ENCODE measurements at places on chromosomes 7 and 10.

DNA sequence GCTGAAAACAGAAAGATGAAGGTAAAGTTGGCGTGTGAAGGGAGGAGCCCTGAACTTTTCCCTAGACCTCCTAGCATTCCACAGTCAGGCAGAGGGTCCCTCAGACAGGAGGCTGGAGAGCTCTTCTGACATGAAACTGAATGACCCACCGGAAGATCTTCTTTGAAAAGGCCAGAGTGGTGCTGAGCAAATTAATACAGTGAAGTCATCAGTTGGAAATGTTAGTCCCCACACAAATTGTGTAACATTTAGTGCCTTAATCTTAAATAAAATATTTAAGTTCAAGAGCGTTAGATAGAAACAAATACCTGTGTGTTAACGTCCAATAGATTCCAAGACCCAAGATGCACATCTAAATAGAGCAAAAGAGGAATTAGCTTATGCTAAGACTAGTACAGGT, 49.0 kb upstream of the WNT16 start:
- no peak for DNase-seq

DNA sequence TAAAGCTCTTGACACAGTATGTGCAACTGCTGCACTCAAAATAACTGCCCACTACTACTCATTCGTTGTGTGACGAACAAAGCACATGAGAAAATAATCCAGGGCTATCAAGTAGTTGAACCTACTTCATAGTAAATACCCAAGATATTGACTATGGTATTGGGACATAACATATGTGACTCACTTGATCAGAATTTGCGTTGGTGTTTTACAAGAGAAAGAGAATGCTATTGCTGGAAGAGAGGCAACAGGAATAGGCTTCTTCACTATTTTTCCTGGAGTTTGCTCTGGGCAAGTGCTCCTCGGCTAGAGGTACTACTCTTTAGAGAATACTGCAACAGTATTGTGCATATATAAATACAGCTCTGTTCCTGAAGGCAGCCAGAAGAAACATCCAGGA, 2.5 kb downstream of the DGKB start:
- no peak for DNase-seq

DNA sequence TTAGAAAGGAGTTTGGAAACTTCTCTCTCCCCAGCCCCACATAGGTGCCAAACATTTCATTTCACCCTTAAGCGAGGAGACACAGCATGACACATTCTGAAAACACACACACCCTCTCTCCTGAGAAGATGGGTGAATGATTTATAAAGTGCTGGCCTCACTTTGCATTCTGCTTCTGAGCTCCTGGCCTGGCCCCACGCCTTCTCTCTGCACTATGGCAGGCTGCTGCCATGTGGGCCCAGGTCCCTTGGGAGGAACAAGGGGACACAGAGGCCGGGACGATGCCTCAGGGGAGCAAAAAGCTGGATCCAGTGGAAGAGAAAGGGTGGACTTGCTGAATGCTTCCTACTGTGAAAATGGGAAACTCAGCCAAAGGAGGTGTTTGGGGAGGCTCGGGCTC, 56.0 kb downstream of the CPXM2 start:
- DNase-seq = no peak

DNA sequence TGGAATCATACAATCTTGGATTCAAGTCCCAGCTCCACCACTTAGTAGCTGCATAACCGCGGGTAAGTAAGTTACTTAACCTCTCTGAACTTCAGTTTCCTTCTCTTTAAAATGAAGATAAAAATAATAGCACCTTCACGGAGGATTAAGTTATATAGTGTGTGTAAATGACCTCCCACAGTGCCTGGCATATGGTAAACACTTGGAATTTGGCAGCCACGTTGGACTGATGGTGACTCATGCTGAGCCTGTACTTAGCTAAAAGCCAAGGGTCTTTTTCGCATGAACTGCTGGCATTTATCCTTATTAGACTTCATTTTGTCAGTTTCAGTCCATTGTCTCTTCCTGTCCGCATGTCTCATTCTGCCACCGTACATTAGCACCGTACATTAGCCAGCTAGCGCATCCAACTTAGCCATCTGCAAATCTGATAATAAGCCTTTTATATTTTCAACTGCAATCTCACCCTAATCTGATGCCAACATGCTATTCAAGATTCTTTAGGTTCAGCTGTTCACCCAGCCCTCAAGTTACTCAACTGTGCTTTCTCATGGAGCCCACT, 11.2 kb downstream of the SLC13A4 start:
- no peak for DNase-seq

- no peak for DNase-seq
Measured at GRCh38 chr7:110050785-110051184, 1040.1 kb upstream of the LRRN3 start.

GRCh38 chr10:102713539-102713813, 721 bp downstream of the ARL3 start:
- no peak for DNase-seq

DNA sequence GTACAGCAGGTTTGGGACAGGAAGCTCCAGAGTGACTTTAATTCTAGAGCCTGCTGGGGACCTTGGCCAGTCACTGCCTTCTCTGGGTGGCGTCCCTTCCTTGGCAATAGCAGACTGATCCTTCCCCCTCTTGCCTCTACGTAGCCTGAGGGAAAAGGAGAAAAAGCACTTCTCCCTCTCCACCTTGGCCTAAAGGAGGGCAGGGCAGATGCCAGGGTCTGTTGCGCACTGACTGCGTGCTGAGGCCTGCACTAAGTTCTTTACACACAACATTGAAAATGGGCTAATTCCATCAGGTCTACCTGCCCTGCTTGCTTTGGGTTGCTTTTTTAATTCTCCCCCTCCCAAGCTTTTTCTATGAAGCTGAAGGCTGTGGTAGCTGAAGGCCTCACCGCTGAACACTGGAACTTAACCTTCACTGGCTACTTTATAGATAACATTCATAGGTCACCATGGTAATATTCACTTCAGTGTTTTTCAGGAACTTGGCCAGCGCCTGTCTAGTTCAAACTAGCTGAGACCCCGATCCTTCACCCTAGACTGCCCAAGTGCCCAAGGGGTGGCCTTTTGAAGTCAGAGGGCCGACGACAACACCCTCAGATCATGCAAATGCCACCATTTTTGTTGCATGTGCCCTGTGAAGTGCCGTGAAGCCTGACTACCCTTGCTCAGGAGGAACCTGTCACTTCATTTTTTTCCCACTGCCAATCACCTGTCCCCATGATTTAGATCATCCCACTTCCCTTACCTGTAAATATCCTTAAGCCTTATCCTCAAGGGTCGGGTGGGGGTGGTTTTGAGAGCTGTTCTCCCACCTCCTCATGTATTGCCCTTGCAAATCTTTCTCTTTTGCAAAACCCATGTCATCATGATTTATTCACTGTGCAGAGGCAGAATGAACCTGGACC, 28.7 kb downstream of the PRF1 start:
- peak; percentile 64 for DNase-seq

- DNase-seq = no peak
Measured at GRCh38 chr7:111931016-111931517, 275.1 kb downstream of the DOCK4 start.

DNA sequence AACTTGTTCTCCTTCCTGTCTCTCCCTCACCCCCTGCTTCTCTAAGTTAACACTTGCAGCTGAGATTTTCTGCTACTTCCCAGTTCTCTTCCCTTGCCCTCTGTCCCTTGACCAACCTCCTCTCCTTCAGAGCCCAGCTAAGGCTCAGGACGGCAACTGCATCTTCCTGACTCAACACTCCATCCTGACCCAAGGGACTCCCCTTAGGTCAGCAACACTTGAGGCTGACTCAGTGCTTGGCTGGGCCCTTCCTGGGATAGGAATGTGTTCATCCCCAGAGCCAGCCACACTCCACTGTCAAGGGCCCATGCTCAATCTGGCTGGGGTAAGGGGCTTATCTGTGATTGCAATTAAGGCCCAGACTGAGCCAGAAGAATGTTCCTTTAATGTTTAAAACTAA, 3.4 kb downstream of the CALHM2 start:
- DNase-seq = no peak

DNA sequence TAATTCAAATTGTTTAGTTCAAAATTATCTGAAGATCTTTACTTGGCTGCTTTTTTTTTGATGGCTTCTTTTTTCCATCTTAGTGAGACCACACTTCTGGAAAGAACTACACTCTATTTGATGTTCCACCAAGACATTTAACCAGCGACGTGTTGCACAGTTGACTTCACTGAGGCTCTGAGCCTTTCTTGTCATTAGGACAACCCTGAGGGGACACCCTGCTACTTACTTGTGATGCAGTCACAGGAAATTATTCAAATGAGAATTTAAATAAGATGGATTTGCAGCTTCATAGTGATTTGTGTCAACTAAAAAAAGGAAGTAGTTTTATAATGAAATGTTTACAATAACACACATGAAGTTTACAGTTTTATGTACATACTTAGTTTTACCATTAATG, 25.6 kb upstream of the PIK3CG start:
- DNase-seq = no peak

GRCh38 chr7:37112876-37113275, 335.8 kb downstream of the ELMO1 start:
- no peak for DNase-seq

GRCh38 chr7:14228341-14228740, 238.9 kb upstream of the ETV1 start:
- no peak for DNase-seq

- no peak for DNase-seq
Measured at GRCh38 chr7:55532150-55532917, 40.0 kb downstream of the VOPP1 start.

DNA sequence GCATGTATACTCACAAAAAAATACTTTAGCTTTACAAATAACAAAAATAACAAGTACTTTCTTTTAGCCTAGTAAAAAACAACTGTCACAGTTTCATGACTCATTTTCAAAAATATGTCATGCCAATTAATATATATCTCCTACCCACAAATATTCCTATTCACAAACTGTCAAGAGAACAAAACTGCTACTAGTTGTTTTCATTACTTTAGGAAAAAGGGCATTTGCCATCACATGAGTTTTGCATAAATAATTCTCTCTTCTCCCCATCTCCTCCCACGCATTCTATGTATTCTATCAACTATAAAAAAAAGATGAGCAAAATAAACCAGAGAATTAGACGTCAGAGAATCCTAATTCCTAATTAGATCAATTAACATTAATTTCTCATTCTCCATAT, 87.6 kb downstream of the PIP4K2A start:
- DNase-seq = no peak

GRCh38 chr10:59563531-59563930, 146.1 kb downstream of the SLC16A9 start:
- DNase-seq = no peak

GRCh38 chr7:2607122-2607922, 24.5 kb upstream of the TTYH3 start:
- DNase-seq = no peak

DNA sequence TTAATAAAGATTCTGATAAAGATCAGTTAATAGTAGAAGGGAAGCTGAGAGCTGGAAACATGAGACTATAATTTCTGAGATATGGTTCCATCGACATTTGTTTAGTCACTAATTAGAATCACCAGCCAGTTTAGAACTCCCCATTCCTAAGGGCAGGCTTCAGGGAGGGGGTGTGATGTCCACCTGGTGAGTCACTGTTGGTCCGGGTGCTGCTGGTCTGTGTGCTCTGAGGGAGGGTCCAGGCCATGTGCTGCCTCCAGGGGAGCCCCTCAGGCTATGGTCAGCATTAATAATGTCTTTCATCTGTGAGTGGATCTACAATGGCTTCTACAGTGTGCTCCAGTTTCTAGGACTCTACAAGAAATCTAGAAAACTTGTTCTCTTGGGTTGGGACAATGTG, 115.8 kb downstream of the ADAM12 start:
- DNase-seq = no peak

GRCh38 chr7:2843711-2844152, 376 bp downstream of the GNA12 start:
- peak; percentile 20 for DNase-seq

DNA sequence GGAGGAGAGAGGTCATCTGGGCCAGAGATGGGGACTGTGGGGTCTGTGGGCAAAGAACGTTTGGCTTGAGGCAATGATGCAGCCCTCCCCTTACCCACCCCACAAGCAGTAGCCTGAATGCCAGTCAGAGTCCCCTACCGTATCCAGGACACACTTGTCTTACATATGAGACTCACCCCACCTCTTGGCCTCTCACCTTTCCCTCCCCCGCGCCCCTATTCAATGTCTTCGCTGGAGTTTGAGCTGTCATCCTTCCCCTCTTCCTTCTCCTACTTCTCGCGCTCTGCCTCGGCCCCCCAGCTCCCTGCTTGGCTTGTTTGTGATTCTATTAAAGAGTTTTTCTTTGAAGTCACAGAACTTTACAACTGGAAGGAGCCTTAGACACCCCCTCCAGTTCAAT, 8.9 kb downstream of the PRRT4 start:
- no peak for DNase-seq

DNA sequence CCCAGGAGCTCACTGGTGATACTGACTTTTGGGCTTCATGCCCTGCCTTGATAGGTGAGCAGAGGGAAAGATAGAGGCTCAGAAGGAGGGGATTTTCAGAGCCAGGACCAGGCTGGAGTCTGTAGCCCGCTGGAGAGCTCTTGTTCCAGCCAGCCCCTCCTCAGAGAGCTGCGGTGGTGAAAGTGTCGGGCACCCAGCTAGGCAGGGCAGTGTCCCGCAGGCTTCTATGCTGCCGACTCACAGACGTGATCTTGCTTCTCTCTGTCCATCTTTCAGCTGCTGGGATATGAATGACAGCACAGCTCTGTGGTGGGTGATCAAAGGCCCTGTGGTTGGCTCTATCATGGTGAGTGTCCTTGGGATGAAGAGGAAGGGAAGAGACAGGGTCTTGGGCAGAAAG, 35.2 kb downstream of the ADCYAP1R1 start:
- DNase-seq = no peak

- no peak for DNase-seq
Measured at GRCh38 chr7:95901006-95901405, 128.7 kb downstream of the DYNC1I1 start.

GRCh38 chr10:60123668-60124067, 217.3 kb upstream of the CCDC6 start:
- peak; percentile 14 for DNase-seq

GRCh38 chr7:7117935-7118586, 64.3 kb upstream of the C1GALT1 start:
- DNase-seq = no peak

DNA sequence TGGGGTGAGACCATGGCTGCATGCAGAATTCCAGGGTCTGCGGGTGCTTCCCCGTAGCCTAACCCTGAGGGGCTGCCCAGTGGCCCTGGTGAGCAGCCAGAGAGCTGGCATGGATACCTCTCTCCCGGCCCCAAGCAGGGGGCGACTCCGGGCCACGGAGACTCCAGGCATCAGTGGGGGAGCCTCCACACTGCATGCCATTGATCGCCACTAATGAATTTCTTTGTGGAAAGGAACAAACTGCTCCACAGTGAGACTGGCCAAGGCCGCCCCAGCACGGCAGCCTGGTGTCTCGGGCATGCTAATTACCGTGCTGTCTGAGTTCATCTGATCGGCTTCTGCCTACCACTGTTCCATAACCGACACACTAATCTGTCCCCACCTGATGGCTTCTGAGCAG, 184.4 kb downstream of the GRID1 start:
- DNase-seq = no peak

DNA sequence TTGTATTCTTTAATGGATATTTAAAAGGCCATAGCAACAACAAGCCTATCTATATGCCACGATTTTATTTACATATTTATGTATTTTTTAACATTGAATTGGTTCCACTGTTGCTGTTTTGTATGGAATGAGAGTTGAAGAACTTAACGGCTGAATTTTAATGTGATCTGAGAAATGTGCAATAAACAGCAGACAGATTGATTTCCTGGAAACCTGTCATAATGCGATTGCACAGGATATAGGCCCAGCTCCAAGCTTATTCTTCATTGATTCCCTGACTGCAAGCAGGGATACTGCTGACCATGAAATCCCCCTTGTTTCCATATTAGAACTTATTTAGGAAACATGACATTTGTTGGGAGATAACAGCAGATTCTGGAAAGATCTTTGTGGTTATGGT, 195.6 kb downstream of the KCND2 start:
- DNase-seq = no peak

All from OCI-M1 (cell line).